ENCODE measurements at places on chromosomes 7 and 10.
A peak's percentile ranks its signal among the peaks of the same experiment; 100 is the strongest.

DNA sequence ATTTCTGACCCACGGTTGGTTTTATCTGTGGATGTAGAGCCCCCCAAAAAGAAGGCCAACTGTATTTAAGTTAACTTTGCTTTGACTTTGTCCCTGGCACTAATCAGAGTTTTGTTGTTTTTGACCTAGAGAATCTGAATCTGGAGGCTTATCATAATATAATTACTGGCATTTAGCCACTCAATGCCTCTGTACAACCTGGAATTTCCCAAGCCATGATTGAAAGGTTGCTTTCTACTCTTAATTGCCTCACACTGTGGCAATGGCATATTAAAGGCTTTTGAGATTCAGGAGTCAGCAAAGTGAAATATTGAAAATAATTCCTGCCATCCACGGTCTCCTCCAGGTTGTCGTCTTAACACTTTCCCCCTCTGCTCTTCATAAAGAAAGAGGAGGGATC, 205.2 kb upstream of the GHITM start:
- no peak for DNase-seq

DNA sequence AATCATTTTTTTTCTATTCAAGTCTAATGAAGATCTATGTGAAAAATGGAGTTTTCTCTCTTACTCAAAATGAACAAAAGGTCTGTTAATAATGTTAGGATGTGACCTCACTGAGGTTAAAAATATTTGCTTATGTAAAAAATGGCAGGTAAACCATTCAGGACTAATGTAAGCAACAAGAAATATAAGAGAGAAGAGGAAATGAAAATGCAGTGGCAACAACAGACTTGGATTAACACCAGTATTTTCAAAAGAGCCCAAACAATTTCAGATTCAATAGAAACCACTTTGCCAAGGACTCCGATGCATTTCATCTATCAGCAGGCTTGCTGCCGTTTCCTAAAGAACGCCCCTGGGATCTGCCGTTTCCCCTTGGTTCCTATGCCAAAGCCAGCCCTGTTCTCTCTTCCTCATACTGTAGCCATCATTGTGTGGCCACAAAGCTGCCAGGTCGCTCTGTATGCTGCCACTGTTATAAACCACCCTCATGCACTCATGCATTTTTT, 66.4 kb downstream of the MTURN start:
- DNase-seq, result no peak

GRCh38 chr7:16528520-16528919, 1.9 kb downstream of the LRRC72 start:
- no peak for DNase-seq

GRCh38 chr7:44729949-44730590, 18.6 kb upstream of the ZMIZ2 start:
- DNase-seq, result no peak

GRCh38 chr10:93711891-93712290, 9.5 kb upstream of the FRA10AC1 start:
- DNase-seq, result no peak

GRCh38 chr10:44301781-44302355, 83.0 kb downstream of the CXCL12 start:
- no peak for DNase-seq

DNA sequence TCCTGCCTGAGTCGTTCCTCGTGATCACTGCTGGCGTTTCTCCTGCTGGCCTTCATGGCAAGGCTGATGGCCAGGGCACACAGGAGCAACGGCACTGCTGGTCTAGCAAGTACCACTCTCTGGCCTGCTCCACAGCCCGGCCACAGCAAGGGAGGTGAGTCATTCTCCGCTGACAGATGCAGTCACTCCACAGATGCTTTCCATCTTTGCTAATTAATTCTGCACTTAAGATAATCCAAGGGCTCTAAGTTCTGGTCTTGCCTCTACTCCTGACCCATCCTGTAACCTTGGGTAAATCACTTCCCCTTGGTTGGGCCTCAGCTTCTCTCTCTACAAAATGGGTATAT, 244.4 kb downstream of the RPS24 start:
- DNase-seq, result peak; percentile 16

Measured in fibroblast of the conjunctiva (primary cell).